ENCODE measurements at places on chromosomes 11 and 22.

- no peak for DNase-seq
- H3K4me1 ChIP-seq = no peaks in the 10 kb centered on the region
- no peaks in the 10 kb centered on the region for H3K36me3 ChIP-seq
- H3K4me3 ChIP-seq = no peak overlapping the region
Measured at GRCh38 chr11:73193251-73194033, 24.6 kb upstream of the P2RY2 start.

GRCh38 chr11:27166130-27166529, 125.5 kb downstream of the BBOX1 start:
- H3K4me3 ChIP-seq = no peak overlapping the region
- no peak overlapping the region for H3K27ac ChIP-seq
- DNase-seq = no peak
- H3K27me3 ChIP-seq = no peaks in the 10 kb centered on the region
- no peaks in the 10 kb centered on the region for H3K36me3 ChIP-seq

DNA sequence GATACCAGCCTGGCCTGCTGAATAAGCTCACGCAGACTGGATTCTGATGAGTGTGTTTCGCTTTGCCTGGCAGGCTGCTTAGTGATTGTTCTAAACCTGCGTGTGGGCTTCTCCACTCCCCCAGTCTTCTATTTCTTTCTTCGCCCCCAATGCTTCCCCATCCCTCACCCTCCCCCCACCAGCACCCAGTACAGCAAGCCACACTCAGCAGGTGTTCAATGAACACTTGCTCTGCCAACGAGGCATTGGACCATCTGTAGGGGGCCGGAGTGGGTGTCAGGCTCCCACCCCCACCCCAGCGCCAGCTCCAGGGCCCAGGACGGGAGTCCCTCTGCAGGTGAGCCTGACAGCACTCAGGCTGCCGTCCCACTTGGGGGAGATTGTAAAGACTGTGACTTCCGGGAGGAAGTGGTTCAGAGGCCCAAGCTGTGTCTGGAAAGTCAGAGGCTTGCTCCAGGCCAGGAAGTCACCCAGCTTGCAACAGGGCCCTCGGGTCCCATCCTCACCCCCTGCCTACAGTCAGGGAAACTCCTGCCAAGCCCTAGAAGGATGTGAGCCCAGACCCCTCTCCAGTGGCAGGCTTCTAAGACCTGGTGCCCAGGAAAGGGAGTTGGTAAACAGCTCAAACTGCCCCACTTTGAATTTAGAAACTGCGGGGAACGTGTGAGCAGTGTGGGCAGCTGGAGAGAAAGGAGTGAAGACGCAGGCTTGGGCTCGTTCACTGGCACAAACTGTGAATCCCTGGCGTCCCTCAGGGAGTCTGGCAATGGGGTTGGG, 66.3 kb upstream of the PRDM11 start:
- H3K4me1 ChIP-seq = peaks cover 69% of the 10 kb centered on the region
- H3K27me3 ChIP-seq = no peaks in the 10 kb centered on the region
- no peak for DNase-seq
- peak overlapping the region; percentile 68 for H3K4me3 ChIP-seq

DNA sequence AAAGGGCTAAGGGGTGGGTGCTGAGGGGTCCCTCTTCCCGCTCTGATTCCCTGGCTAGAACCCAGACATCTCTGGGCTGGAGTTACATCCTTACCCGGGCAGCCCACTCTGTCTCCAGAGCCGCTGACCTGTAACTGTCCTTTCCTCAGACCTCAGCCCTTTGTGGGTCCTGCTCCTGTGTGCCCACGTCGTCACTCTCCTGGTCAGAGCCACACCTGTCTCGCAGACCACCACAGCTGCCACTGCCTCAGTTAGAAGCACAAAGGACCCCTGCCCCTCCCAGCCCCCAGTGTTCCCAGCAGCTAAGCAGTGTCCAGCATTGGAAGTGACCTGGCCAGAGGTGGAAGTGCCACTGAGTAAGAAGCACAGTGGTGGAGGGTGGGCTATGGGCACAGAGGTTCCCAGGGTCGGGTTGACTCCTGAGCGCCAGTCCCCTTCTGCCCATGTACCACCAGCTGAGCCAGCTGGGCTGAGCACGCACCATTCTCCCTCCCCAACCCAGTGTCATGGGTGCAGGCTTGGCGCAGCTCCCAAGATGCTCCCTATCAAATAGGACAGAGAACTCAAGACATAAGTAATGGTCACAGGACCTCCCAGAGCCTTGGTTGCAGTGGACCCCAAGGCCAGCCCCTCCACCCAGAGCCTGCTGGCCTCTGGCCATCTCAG, 1.6 kb downstream of the IL18BP start:
- H3K36me3 ChIP-seq = peaks cover 20% of the 10 kb centered on the region
- H3K27me3 ChIP-seq = no peaks in the 10 kb centered on the region
- H3K27ac ChIP-seq = peak overlapping the region; percentile 99
- no peak for DNase-seq
- H3K4me3 ChIP-seq = peak overlapping the region; percentile 86

DNA sequence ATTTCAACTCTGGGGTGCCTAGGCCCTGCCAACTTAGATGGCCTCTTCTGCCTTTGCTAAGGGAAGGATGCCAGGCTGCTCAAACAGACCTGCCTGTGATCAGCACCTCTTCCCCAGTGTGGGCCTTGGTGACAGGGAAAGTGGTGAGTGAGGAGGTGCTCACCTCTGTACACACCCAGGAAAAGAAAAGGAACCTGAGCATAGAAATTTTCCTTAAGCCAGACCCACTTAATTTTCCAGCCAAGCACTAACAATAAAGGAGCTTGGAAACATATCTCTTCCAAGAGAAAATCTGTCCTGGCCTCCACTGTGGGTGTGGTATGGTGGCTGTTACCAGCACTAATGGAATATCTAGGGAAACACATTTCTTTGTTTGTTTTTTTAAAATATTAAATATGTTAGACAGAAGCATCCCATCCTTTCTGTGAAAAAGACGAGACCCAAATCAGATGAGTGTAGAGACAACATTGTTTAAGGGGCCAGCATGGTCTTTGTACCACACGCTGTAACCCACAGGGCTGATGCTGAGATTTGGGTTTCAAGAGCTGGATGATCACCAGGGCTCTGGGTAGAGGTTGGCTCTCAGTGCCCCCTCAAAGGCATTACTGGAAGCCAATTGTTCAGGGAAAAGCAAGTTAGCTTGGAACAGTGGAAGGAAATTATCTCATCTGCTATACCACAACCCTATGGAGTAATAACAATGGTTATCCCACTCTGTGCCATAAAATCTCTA, 472.2 kb downstream of the INSC start:
- no peaks in the 10 kb centered on the region for H3K36me3 ChIP-seq
- no peaks in the 10 kb centered on the region for H3K27me3 ChIP-seq
- DNase-seq = no peak
- no peaks in the 10 kb centered on the region for H3K4me1 ChIP-seq

- peaks cover 14% of the 10 kb centered on the region for H3K36me3 ChIP-seq
- no peaks in the 10 kb centered on the region for H3K27me3 ChIP-seq
- no peak for DNase-seq
- H3K27ac ChIP-seq = peak overlapping the region; percentile 69
Measured at GRCh38 chr11:67392183-67392715, 463 bp downstream of the RAD9A start.

All from central memory CD8-positive, alpha-beta T cell (primary cell).